Colonic mucosa (tissue), 4 donors: ENCODE measurements at places on chromosomes 5 and 9. TPM values are rescaled to one million over a fixed set of nuclear protein-coding genes. Genes with fewer than 3 reads are reported as not detected.

DNA sequence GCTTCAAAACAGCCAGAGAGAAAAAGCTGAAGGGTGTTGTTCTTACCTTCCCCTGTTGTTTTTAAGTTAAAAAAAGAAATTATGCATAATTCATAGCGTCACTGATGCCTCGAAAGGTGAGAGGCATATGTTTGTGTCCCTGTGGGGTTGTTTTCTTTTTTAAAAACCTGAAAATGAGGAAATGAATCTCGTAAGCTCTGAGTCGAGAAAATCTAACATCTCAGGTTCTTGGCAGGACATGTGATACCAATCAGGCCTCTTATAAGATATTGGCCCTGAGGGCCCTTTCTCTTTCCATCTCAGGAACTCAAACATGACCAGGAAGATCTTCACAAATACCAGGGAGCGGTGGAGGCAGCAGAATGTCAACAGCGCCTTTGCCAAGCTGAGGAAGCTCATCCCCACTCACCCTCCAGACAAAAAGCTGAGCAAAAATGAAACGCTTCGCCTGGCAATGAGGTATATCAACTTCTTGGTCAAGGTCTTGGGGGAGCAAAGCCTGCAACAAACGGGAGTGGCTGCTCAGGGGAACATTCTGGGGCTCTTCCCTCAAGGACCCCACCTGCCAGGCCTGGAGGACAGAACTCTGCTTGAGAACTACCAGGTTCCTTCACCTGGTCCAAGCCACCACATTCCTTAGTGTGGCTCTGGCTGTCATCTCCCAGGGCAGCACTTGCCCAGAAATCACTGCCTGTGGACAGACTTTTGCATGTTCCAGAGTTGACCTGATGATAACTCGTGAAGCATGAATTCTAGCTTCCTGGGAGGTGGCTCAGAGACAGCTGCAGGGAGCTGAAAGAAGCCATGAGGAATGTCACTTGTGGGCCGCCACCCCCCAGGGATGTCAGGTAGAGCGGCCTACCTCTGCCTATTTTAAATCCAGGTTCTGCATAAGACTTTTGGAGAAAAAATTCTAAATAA lies at the start of gene TAL2:
Gene TAL2 (plus strand): TSS at position 274 of the 921 bp plus-strand sequence. CDS start 40 bp downstream, at position 314.
- no peak within 1 kb of the TSS for H3K4me3 ChIP-seq
- H3K4me1 ChIP-seq, result no peaks in the 10 kb centered on the region
- H3K27ac ChIP-seq, result no peak within 1 kb of the TSS
- no peaks in the 10 kb centered on the region for H3K36me3 ChIP-seq
- no peaks in the 10 kb centered on the region for H3K27me3 ChIP-seq

- no peak overlapping the region for H3K27ac ChIP-seq
- DNase-seq, result no peak
- no peaks in the 10 kb centered on the region for H3K4me1 ChIP-seq
- H3K36me3 ChIP-seq, result no peaks in the 10 kb centered on the region
- H3K27me3 ChIP-seq, result no peaks in the 10 kb centered on the region
- no peak overlapping the region for H3K4me3 ChIP-seq
Measured at GRCh38 chr5:109877670-109878045, 187.9 kb downstream of the MAN2A1 start.

Gene PAPPA
- 1.2 TPM for total RNA-seq

- no peaks in the 10 kb centered on the region for H3K4me1 ChIP-seq
- H3K27ac ChIP-seq, result no peak overlapping the region
- H3K36me3 ChIP-seq, result no peaks in the 10 kb centered on the region
- DNase-seq, result no peak
- H3K4me3 ChIP-seq, result no peak overlapping the region
Measured at GRCh38 chr9:100587375-100587774, 9.5 kb downstream of the CAVIN4 start.

DNA sequence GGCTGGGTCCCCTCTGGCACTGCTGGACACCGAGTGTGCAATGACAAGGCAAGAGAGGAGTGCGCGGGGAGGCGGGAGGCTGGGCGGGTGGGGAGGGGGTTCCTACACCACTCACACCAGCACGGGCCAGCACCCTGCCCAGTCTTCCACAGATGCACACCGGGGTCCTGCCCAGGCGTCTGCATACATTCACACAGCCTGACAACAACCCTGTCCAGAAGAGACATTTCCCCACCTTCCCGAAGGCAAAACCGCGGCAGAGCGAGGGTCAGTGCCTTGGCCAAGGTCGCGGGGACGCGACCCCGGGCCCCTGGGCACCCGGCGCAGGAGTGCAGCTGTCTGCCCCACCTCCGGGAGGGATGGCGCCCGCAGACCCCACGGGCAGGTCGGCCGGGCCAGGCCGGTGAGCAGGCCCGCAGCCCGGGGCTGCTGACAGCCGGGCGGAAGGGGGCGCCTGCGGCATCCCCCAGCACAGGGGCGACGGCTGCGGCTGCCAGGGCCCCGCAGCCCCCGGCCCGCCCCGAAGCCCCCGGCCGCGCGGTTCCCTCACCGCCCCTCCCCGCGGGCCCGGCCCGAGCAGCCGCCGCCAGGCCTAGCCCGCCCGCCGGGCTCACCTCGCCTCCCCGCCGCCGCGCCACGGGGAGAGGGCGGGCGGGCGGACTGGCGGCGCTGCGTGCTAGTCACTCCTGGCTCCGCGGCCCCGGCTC lies 496 bp downstream of the MAPK9 start:
- no peak overlapping the region for H3K27ac ChIP-seq
- peaks cover 12% of the 10 kb centered on the region for H3K4me1 ChIP-seq
- peak; percentile 27 for DNase-seq
- no peaks in the 10 kb centered on the region for H3K36me3 ChIP-seq
- H3K4me3 ChIP-seq, result peak overlapping the region; percentile 73

- no peaks in the 10 kb centered on the region for H3K36me3 ChIP-seq
- no peak overlapping the region for H3K4me3 ChIP-seq
- no peak overlapping the region for H3K27ac ChIP-seq
Measured at GRCh38 chr5:88813805-88814575, 69.0 kb downstream of the MEF2C start.

DNA sequence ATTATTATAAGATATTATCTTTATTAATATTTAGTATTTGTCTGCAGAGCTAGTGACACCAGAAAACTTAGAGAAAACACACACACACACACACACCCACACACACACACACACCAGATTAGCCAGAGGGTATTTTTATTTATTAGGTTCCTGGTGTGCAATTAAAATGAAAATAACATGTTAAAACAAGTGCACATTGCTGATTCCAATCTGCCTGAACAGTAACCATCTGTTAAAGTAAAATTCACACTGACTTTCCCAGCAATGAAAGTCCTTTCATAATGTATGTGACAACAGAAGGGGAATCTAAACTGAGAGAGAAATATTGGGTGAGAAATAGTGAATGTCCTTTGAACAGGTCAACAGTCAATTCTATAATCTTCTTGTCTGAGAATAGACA lies 2323.5 kb upstream of the ACO1 start:
- no peaks in the 10 kb centered on the region for H3K36me3 ChIP-seq

GRCh38 chr5:32160228-32160627 lies 13.9 kb downstream of the GOLPH3 start:
- no peaks in the 10 kb centered on the region for H3K27me3 ChIP-seq
- H3K36me3 ChIP-seq, result no peaks in the 10 kb centered on the region
- no peaks in the 10 kb centered on the region for H3K4me1 ChIP-seq
